ENCODE measurements at places on chromosomes 7 and 10. TPM values are rescaled to one million over a fixed set of nuclear protein-coding genes. Genes with fewer than 3 reads are reported as not detected.

HTR5A gene
- total RNA-seq, result not detected

DNA sequence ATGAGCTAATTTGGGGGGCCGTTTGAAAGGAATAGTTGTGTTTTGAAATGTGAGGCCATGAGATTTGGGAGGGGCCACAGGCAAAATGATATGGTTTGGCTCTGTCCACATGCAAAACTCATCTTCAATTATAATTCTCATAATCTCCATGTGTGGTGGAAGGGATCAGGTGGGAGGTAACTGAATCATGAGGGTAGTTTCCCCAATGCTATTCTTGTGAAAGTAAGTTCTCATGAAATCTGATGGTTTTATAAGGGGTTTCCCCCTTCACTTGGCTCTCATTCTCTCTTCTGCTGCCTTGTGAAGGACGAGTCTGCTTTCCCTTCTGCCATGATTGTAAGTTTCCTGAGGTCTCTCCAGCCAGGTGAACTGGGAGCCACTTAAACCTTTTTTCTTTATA lies 490.8 kb upstream of the GRM3 start:
- H3K36me3 ChIP-seq, result peaks cover 8% of the 10 kb centered on the region
- H3K27me3 ChIP-seq, result no peaks in the 10 kb centered on the region
- DNase-seq, result no peak
- H3K4me3 ChIP-seq, result no peak overlapping the region
- no peak overlapping the region for H3K27ac ChIP-seq
- H3K4me1 ChIP-seq, result no peaks in the 10 kb centered on the region

DNA sequence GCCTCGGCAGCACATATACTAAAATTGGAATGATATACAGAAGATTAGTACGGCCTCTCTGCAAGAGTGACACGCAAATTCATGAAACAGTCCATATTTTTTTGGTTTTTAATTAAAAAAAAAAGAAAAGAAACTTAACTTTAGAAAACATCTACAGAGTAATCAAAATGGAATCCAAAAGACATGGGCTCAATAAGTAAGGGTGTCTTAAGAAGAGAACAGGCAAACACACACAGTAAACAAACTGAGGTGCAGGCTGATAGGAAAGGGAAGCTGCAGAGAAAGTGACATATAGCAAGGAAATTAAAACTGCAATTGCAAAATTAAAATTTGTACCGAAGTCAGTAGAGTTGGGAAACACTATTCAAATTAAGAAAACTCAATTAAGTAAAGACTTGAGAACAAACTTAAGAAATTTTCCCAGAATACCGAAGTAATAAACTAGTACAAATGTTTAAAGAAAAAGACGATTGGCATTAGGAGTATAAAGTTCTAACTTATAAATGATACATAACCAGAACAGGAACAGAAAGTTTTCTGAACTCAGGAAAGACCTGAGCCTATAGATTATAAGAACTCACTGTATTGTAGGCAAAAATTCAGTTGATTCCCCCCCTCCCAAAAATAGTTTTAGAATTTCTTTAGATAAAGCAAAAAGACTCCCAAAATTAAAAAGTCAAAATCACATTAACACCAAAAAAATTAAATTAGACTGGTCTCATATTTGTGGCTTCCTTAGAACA lies 16.3 kb downstream of the MTPN start:
- H3K27me3 ChIP-seq, result no peaks in the 10 kb centered on the region
- no peak overlapping the region for H3K4me3 ChIP-seq
- H3K27ac ChIP-seq, result no peak overlapping the region

GRCh38 chr10:133262696-133263095 lies 14.0 kb downstream of the ADAM8 start:
- H3K4me3 ChIP-seq, result peak overlapping the region; percentile 34
- DNase-seq, result no peak
- H3K27ac ChIP-seq, result no peak overlapping the region
- peaks cover 38% of the 10 kb centered on the region for H3K4me1 ChIP-seq
- H3K36me3 ChIP-seq, result no peaks in the 10 kb centered on the region
- no peaks in the 10 kb centered on the region for H3K27me3 ChIP-seq

DNA sequence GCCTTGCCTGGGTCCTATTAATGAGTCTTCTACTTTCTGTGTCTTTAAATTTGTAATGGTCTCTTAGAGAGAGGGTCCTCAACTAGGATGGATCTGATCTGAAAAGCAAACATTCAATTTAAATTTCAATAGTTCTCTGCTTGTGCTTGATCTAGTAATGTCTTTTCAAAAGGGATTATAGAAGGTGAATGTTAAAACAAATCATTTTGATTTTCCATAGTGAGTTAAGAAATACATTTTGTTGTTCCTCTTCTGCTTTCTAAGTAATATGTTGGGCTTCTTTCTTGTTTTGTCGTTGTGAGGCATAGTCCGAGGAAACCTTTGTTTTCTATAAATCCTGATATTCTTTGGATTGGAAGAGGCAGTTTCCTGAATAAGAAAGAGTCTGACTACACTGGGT lies 18.8 kb downstream of the NRF1 start:
- no peak overlapping the region for H3K27ac ChIP-seq
- no peak for DNase-seq
- H3K36me3 ChIP-seq, result no peaks in the 10 kb centered on the region
- H3K4me1 ChIP-seq, result peaks cover 11% of the 10 kb centered on the region
- no peak overlapping the region for H3K4me3 ChIP-seq

DNA sequence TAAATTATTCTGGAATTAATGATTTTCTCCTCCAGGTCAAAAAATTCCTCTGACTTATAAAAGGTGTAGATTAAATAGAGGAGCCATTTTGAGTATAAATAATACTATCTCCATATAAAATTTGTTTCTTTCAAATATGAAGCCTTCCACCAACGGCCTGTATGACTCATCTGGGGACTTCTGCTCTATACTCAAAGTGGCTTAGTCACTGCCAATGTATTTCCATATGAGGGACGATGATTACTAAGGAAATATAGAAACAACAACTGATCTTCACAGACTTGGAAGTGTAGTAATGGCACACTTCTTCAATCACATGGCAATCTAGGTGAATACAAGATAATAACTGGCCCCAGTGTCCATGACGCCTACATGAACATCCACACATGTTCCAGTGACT lies 335.6 kb upstream of the HGF start:
- no peak overlapping the region for H3K4me3 ChIP-seq
- no peak overlapping the region for H3K27ac ChIP-seq
- H3K27me3 ChIP-seq, result no peaks in the 10 kb centered on the region
- H3K36me3 ChIP-seq, result no peaks in the 10 kb centered on the region
- no peaks in the 10 kb centered on the region for H3K4me1 ChIP-seq

- DNase-seq, result no peak
- H3K27ac ChIP-seq, result no peak overlapping the region
- H3K36me3 ChIP-seq, result peaks cover 6% of the 10 kb centered on the region
- no peaks in the 10 kb centered on the region for H3K27me3 ChIP-seq
Measured at GRCh38 chr10:32004161-32004591, 52.0 kb downstream of the KIF5B start.
